Germinal center (tissue), 1 donor: ENCODE measurements at places on chromosomes 4 and X.

GRCh38 chrX:19949340-19949739 lies 41.5 kb downstream of the BCLAF3 start:
- no peak for DNase-seq

DNA sequence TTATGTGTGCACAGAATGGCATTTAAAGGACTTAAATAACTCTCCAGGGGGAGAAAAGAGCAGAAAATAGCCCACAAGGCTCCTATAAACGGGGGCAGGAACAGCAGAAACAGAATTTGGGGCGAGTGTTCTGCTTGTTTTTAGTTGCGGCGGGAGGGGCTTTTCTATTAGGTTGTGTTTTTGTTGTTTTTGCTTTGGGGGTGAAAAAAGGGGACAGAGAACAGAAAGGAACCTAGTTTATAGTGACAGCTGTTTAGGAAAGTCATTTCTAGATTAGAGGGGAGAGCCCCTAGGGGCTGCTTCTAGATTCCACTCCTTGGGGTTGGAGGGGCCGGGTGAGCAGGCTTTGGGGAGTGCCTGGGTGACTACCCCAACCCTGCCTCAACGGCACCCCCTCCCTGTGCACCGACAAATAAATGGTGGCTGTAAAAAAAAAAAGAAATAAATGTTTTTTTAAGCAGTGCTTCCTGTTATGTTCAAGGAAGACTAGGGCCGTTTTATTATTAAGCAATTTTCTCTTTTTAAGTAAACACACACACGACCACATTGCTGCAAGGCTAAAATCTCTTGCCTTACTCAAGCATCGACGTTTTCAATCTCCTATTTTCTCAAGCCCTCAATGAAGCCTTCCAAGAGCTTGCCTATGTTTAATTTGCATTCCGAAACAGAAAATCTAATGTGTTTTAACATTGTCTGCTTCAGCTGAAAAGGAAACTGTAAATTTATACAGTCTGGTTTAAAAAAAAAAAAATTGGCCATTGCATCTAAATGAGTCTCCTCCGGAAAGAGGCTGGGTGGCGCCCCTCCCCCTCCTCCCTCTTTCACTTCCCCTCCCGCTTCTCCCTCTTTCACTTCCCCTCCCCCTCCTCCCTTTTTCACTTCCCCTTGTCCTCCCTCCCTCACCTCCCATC lies 123.3 kb upstream of the TBL1X start:
- DNase-seq = peak; percentile 69

GRCh38 chr4:140004922-140005627 lies 148.9 kb downstream of the MAML3 start:
- no peak for DNase-seq

DNA sequence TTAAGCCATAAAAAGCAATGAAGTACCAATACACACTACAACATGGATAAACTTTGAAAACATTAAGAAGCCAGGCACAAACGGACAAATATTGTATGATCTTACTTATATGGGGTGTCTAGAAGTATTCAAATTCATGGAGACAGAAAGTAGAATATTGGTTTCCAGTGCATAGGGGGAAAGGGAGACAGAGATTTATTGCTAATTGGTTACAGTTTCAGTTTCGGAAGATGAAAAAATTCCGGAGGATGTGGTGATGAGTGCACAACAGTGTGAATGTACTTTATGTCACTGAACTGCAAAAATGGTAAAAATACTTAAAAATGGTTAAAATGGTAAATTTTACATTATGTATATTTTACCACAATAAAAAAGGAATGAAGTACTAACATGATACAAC lies 5.1 kb upstream of the PRDX4 start:
- no peak for DNase-seq

DNA sequence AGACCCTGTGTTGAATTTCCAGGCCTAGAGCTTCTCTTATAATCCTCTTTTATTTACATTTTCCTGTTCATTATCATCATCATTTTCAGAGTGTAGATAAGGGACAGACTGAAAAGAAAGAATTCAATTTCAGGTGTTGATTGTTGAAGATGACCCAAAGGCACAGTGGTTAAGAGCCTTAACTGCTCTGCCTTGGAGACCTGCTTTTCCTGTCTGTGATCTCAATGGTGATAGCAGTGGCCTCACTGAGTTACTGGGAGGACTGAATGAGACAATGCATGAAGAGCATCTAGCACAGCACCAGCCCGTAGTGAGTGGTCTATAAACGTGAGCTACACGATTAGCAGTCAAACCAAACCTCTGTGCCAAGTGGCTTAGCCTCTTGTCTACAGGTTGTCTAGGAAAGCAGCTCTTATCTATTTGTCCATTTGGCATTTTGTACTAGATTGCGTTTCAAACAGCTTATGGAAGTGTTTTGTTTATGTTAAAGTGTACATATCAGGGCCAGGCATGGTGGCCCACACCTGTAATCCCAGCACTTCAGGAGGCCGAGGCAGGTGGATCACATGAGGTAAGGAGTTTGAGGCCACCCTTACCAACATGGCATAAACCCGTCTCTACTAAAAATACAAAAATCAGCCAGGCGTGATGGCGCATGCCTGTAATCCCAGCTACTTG lies 41.5 kb downstream of the SETD7 start:
- no peak for DNase-seq

DNA sequence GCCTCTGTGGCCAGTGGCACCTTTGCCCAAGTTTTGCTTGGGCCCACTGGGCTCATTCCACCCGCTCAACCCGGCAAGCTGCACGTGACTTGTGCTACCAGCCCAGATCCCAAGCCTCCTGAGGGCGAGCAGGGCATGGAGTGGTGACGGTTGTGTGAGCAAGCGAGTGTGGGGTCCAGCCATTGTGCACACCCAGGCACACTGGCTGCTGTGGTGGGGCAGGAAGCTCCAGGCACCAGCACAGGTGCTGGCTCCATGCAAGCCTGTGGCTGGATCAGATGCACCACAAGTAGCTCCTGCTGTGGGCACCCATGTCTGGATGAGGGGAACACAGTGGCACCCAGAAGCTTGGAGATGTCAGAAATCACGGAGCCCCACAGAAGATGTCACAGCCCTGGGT lies 557.0 kb upstream of the GNPDA2 start:
- DNase-seq = no peak

- no peak for DNase-seq
Measured at GRCh38 chr4:7684294-7684693, 249.6 kb upstream of the PSAPL1 start.

- DNase-seq = no peak
Measured at GRCh38 chr4:32830160-32830559, 2110.0 kb downstream of the PCDH7 start.

DNA sequence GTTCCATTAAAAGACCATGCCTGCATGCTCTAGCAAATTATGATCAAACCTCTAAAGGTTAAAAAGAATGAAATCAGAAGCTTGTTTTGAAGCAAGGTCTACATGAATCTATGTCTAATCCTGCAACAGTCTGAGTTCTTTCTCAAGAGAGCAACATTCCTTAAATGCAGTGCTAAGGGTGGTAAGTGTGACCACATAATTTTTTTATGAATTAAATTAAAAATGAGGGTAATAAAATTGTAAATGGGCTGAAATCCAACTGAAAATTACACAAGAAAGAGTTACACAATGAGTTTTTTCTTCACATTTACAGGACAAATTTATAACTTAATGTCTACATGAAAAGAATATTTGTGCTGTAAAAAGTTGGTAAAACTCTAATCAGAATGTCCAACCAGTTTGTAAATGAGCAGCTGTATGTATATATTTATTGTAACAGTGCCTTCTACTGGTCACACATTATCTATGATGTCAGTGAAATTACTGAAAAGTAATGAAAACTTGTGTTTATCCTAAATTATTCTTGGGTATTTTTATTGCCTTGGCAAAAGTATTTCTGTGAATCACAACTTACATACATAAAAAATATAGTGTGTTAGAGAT lies 336.3 kb upstream of the PITX2 start:
- no peak for DNase-seq

- DNase-seq = no peak
Measured at GRCh38 chr4:67371615-67372014, 173.7 kb downstream of the CENPC start.

- DNase-seq = no peak
Measured at GRCh38 chrX:140163371-140164159, 198.2 kb upstream of the CXorf66 start.

- no peak for DNase-seq
Measured at GRCh38 chr4:33400504-33400903, 2680.3 kb downstream of the PCDH7 start.

DNA sequence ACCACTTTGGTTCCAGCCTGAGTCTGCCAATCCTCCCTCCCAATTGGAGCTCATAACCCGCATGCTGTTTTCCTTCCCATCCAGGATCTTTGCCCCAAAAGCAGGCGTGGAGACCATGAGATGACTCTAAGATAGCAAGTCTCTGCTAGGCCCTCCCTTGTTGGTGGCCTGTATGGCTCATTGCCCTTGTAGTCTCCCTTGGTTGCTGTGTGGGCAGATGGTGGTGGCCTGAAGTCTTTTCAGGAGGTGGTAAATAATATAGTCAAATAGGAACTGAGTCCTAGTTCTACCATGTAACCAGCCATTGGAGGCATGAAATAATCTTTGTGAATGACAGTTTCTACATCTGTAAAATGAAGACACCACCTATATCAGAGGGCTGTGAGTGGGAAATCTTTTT lies 1.2 kb downstream of the ATP6AP1 start:
- DNase-seq = no peak

GRCh38 chr4:3070709-3071500 lies 3.4 kb downstream of the HTT-AS start:
- no peak for DNase-seq

DNA sequence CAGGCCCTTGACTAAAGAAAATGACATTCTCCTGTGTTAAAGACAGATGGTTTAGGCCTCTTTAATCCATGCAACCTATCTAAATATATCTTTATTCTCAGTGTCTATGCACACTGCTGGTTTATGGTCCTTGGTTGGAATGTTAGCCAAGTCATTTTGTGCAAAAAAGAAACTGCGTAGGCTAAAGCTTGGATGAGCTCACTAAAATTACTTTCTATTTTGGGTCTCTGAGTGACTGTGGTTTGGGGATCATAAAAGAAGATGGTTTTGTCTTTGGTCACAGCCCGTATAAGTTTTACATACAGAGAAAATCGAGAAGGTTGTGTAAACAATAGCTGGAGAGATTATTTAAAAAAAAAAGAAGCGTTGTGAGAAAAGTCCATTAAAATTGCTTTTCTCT lies 443.6 kb downstream of the UBE2NL start:
- no peak for DNase-seq

- no peak for DNase-seq
Measured at GRCh38 chrX:8237718-8238117, 66.7 kb upstream of the VCX2 start.

DNA sequence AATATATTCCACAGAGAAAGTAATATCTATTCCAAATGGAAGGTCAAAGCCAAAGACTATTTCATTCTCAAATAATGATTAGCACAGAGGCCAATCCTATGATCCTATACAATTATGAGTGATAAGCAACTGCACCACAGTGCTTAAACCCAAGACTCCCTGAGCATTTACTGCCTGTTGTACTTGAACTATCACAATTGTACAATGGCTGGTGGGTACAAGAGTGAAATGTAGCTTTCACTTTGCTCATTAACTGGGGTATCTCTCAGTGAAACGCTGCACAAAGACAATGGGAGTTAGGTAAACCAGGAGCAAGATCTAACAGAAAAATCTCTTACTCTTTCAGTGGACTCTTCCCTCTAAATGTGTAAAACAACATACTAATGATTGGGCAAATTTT lies 24.3 kb downstream of the ABCG2 start:
- no peak for DNase-seq

- DNase-seq = no peak
Measured at GRCh38 chr4:56276547-56276946, 110.7 kb downstream of the AASDH start.

GRCh38 chr4:48047421-48047844 lies 30.9 kb downstream of the NIPAL1 start:
- peak; percentile 58 for DNase-seq

- DNase-seq = no peak
Measured at GRCh38 chrX:107646735-107647134, 18.4 kb downstream of the PRPS1 start.

- no peak for DNase-seq
Measured at GRCh38 chr4:138788857-138789256, 226.7 kb upstream of the NOCT start.

- DNase-seq = no peak
Measured at GRCh38 chr4:67141586-67141985, 403.7 kb downstream of the CENPC start.

- DNase-seq = no peak
Measured at GRCh38 chr4:78809928-78810835, 34.0 kb downstream of the BMP2K start.

DNA sequence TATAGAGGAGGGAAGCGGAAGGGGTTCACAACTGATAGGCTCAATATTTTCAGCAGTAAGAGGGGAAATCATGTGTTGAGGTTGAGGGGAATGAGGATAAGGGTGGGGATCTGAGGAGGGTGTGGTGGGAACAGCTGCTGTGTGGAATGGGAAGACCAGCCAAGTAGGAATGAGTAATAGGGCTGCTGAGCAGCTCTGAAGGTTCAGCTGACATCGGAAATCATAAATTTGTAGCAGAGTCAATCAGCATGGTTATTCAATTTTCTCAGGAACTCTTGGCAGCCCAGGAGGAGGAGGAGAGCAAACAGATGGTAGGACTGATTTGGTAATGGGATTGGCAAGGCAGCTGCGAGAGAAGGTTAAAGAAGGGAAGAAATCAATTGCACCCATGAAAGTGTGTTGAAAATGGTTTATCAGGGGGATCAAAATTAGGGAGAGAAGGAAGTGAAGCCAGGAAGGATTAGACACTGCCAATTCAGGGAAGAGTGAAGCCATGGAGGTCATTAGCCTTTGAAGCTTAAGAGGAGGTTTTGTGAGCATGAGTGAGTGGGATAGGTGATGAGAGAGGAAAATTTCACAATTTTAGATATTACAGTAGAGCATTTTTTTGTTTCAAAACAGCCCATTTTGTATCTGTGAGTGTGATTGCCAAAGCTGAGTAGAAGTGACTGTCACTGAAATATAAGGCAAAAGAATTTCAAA lies 82.6 kb downstream of the PCDH7 start:
- no peak for DNase-seq

DNA sequence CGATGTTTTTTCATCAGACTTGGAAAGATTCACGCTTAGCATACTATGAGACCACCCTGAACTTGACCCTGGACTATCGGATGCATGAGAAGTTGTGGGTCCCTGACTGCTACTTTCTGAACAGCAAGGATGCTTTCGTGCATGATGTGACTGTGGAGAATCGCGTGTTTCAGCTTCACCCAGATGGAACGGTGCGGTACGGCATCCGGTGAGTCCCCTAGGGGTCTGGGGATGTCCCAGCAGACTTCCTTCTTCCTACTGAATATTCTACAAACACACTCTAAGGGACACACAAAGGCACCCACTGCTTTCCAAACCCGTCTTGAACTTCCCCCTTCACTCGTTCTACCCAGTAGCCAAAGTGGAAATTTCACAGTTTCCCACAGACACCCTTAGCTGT lies 9.3 kb downstream of the GABRQ start:
- no peak for DNase-seq

DNA sequence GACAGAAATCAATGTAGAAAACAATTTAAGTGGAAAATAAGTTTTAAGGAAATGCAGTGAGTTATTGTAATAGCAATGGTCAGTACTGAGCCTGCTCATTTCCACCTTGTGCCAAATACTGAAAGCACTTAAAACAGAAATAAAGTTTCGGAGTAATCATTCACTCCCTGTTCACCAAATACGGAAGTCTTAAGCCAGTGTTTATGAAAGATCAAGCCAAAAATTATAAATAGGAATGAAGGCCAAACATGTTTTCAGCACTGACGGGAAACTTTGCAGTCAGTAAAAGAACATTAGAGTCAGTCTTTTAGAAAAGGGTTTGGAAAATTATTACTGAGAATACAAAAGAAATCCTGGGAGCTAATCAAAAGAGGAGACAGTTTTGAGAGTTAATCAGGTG lies 178.6 kb downstream of the DMD start:
- no peak for DNase-seq

GRCh38 chr4:109005523-109005922 lies 242.7 kb upstream of the ETNPPL start:
- no peak for DNase-seq
